ENCODE measurements at places on chromosomes 7 and 10.

GRCh38 chr10:49534670-49535381 is 4.1 kb downstream of the ERCC6 start:
- DNase-seq: peak; percentile 76

GRCh38 chr7:81684033-81684432 is 85.8 kb downstream of the HGF start:
- no peak for DNase-seq

- DNase-seq: no peak
Measured at GRCh38 chr10:45515630-45516029, 141.6 kb downstream of the ALOX5 start.

GRCh38 chr10:47038881-47039561 is 127.8 kb downstream of the PTPN20 start:
- no peak for DNase-seq

- no peak for DNase-seq
Measured at GRCh38 chr7:44056681-44057080, 8.7 kb downstream of the PGAM2 start.

- DNase-seq: no peak
Measured at GRCh38 chr10:118207470-118208007, 134.6 kb downstream of the FAM204A start.

DNA sequence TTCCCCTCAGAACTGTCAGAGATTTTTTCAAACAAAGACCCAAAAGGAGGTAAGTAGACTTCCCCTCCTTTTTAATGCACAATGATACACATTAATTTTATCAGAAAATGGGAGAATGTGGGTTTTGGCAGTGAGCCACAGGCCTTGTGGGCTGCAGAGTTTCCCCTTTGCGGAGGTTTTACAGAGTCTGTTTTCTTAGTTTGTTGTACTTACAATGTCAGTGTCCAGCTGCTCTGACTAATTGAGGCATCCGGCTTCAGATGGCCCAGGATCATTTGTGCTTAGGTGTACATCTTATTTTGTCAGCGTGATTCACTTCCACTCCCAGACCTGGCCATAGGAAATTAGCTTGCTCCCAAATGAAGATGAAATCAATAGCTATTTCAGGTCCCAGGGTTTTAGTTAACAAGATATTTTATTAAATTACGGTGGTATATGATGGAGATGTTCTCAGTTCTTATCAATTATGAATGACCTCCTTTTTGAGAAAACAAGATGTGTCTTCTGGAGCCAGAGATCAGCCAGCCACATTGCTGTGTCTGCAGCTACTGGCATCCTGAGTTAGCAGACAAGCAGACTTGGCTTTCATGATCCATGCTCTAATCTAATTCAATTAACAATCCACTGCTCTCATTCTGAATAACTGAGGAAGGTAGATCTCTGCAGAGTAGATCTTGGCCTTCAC is 1086.6 kb upstream of the SORCS1 start:
- DNase-seq: no peak

DNA sequence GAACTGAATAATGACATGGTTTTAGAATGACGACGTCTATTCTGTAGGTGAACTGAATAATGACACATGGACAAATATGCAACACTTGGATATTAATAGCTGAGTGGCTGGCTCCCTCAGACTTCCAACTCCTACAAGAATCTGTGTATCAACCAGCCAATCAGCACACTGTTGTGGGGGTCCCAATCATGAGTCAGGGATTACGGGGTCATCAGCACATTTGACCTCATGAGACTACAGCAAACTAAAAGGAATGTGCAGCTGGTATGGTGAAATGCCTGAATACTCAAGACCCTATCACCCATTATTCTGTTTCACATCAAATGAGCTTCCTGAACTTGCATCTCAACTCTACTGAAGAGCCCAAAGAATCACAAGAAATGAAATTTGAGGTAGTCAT is 192.5 kb downstream of the ANK3 start:
- DNase-seq: no peak

All from GM13976 (cell line).